ENCODE measurements at places on chromosomes 3 and 15.

- no peak for DNase-seq
Observed at GRCh38 chr15:63060699-63061098, 18.2 kb downstream of the TPM1 start.

GRCh38 chr3:56667973-56668579 is 15.0 kb downstream of the TASOR start:
- DNase-seq: no peak

GRCh38 chr3:57803647-57804081 is 47.6 kb downstream of the SLMAP start:
- DNase-seq: peak; percentile 35

DNA sequence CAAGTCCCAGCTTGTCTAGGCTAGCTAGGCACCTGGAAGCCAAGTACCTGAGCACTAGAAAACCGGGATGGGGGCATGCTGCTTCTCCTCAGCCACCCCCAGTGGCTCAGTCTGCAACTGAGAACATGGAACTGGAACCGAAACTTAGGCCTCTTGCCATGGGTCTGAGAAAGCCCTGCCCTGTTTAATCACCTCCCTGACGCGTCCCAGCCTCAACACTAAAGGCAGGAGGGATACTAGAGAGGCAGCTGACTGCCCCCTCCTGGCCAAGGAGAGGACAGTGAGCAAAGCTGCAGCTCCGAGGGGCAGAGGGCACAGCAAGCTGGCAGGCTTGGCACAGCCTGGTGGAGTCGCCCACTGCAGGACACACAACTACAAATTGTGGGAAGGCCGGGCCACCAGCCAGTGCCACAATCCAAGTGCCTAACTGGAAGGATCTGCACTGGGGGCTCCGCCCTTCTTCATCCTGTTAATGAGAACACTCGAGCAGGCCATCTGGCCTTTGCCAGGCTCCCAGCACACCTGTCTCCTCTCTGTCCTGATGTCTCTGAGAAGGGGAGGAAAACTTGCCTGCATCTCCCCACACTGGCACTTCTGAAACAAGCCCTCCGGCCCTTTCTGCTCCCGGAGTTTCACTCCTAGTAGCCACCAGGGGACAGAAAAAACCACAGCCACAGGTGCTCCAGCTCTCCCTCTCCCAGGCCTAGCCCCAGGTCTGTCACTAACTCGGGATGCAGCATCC is 53.7 kb downstream of the BDH1 start:
- DNase-seq: peak; percentile 57

- no peak for DNase-seq
Observed at GRCh38 chr15:99123713-99124451, 19.0 kb downstream of the SYNM start.

DNA sequence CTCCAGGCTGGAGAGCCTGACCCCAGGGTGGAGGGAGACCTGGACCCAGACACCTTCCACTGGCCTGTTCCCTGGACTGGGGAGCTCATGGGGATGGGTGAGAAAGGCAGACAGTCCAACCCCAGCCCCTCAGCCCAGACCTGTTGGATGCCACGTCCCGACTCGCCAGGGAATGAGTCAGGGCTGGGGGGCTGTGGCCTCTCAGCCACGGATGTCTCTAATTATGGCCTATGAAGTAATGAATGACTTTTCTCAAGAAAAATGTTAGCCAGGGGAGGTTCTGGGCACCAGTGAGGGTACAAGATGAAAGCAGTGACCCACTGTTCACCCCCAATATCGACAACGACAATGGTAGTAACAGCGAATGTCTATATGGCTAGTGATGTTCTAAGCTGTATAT is 107.0 kb upstream of the RPL32 start:
- no peak for DNase-seq

GRCh38 chr3:149142682-149143081 is 13.2 kb downstream of the HPS3 start:
- DNase-seq: no peak

GRCh38 chr3:48684480-48685143 is 1.1 kb downstream of the NCKIPSD start:
- DNase-seq: peak; percentile 25

- no peak for DNase-seq
Observed at GRCh38 chr3:117450026-117450425, 740.4 kb downstream of the TUSC7 start.

GRCh38 chr15:76753131-76753530 is 152.0 kb downstream of the SCAPER start:
- no peak for DNase-seq

GRCh38 chr3:124893526-124893925 is 6.4 kb upstream of the ITGB5 start:
- no peak for DNase-seq

DNA sequence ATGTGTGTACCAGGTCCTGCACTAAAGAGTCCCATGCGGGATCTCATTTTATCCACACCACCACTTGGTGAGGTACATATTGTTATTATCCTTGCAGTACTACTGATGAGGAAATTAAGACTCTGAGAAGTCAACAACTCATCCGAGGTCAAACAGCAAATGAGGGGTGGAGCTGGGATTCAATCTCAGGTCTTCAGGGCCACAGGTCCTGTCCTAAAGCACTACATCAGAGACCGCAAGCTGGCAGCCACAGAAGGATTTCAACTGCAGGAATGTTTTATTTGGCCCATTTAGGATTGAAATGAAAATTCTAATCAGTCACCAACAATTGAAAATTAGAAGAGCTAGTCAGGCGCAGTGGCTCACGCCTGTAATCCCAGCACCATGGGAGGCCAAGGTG is 131.4 kb downstream of the ADAMTS17 start:
- no peak for DNase-seq

GRCh38 chr3:193391902-193392301 is 13.3 kb upstream of the ATP13A5 start:
- no peak for DNase-seq

- DNase-seq: no peak
Observed at GRCh38 chr3:10247679-10248183, 528 bp upstream of the TATDN2 start.

GRCh38 chr15:26157081-26157480 is 294.0 kb upstream of the ATP10A start:
- DNase-seq: no peak

- DNase-seq: no peak
Observed at GRCh38 chr15:89747708-89748682, 3.1 kb downstream of the MESP1 start.

DNA sequence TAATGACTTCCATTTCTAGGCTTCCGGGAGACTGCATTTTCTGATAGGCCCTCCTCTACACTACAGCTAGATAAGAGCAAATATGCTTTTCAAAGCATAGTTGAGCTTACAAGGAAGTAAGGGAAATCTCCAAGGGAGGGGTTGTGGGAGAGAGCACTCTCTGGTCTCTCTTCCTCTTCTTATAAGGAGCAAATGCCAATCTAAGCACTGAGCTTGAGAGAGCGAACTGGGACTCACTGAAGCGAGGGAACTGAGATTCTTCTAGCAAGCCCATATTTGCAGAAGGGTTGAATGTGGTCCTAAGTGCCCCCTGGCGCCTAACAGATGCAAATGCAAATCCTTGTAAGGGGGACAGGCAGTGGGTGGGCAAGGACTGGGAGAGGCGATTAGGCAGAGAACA is 164.8 kb downstream of the ERC2 start:
- peak; percentile 29 for DNase-seq

GRCh38 chr3:13021141-13022114 is 51.8 kb downstream of the IQSEC1 start:
- DNase-seq: no peak

GRCh38 chr15:68034081-68034480 is 20.0 kb upstream of the PIAS1 start:
- no peak for DNase-seq

GRCh38 chr3:38564631-38565338 is 68.6 kb downstream of the EXOG start:
- DNase-seq: no peak

DNA sequence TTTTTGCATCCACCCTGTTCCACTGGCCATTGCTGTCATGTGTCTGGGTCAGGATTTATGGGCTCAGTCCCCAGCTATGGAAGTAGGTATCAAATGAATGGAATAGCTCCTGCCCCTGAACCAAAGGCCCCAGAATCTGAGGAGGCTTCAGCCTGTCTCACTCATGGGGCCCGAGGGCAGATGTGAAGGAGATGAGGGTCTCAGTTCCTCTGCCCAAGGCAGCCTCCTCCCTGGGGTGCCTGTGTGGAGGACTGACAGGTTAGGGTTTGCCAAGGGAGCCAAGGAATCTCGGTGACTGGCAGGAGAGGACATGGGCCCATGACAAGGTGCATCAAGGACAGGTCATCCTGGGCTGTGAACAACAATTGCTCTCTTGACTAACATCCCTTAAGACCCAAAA is 70.4 kb downstream of the CPN2 start:
- DNase-seq: no peak

GRCh38 chr3:170961616-170962400 is 53.4 kb upstream of the EIF5A2 start:
- peak; percentile 66 for DNase-seq

DNA sequence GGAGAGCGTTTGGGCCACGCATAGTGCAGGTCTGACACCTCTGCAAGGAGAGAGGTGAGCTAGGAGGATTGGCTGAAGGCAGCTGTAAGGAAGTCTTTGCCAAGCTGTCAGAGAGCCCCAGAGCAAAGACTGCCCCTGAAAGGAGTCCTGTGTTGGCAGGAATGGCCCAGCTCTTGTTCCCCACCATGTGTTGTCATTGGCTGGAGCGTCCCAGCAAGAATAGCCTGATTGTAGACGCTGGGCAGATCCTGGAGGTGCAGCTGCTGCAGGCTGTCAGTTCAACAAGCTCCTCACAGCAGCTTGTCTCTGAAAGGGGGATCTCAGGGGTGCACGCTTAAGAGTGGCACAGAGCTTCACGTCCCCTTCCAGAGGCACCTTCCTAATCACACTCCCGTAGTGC is 237.6 kb downstream of the FEZF2 start:
- DNase-seq: no peak

- no peak for DNase-seq
Observed at GRCh38 chr15:85337425-85338074, 42.9 kb upstream of the AKAP13 start.

GRCh38 chr3:42839616-42840015 is 30.4 kb downstream of the ACKR2 start:
- peak; percentile 86 for DNase-seq

DNA sequence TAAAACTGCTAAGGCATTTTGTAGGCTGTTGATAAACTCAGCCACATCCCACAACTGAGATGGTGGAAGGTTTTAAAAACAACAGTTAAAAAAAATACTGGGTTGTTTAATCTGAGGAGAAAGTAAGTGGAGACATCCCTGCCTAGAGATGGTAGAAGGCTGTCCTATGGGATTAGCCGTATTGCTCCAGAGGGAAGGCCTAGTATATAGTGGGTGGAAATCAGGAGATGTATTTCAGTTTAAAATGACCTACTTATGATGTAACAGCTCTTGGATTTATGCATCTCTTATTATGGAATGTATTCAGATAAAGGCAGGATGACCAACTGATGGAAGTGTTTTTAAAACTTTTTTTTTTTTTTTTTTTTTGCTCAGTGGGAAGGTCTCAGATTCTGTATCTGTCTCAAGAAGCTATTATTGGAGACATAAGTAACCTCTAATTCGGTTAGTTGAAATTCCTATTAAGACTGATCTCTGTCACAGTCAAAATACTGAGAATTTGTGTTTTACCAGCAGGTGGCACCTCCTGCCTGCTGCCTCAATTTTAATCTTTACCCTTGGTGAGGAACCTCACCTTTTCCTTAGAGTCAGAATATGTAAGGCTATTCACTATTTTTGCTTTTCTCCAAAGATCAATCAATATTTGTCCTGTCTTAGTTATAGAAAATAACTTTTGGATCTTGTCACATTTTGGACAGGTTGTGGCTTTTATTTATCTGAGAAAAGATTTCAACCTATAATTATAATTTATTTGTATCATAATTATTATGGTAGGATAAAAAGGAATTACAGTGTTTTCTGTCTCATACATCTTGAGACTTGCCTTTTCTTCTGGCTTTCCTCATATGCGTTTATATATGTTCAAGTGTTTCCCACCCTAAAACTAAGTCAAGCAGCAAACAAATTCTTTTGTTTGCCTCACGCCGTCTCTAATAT is 63.0 kb downstream of the VPS8 start:
- DNase-seq: peak; percentile 36

DNA sequence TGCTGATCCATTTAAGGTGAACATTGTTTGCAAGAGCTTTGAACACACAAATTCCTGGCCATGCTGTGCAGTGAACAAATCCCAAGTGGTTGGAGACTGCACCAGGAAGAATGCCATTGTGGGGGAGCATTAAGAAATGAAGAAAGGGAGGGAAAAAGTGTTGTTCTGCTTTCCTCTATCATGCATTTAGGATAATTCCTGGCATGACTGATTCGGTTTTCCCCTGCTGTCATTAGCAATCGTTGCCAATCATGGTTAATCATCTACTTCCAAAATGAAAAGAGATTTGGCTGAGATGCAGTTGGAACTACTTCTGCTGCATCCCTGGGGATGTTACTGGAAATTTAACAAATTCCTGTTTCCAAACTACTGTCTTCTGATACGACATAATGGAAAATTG is 73.7 kb upstream of the ZPLD1 start:
- no peak for DNase-seq

- no peak for DNase-seq
Observed at GRCh38 chr3:169387751-169388696, 275.5 kb downstream of the MECOM start.

DNA sequence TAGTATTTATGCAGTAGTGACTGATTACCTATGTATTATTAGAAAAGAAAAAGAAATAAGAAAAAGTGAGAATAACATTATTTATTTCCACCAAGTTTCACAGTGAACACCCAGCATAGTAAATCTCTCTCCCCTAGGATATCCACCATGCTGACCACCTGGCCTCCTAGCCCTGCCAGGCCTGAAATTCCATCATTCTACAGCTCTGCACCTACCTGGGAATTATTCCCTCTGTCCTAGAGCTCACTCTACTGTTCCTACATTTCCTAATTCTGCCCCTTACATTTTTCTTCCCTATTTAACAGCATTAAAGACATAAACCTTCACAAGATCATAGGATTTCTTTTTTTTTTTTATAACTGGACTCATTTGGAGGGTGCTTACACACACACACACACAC is 525.3 kb upstream of the PPP2R3A start:
- no peak for DNase-seq

GRCh38 chr3:49015765-49016164 is 2.6 kb downstream of the DALRD3 start:
- no peak for DNase-seq

DNA sequence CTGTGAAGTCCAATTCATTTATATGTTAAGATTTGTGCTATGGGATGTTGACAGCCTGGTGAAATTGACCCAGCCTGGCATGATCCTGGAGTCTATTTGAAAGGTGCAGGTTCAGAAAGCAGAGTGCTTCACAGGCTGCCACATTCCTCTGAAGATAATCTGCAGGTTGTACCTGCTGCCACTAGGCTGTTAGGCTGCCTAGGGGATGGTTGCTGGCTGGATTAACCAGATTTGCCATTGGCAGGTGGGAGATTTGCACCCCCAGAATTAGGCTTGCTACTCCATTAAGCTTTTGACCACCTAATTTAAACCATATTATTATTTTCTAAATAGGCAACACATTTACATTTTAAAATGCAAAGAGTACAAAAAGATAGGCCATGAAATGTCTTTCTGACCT is 85.8 kb upstream of the RASGRP1 start:
- no peak for DNase-seq

GRCh38 chr15:97504031-97504792 is 456.3 kb upstream of the ARRDC4 start:
- DNase-seq: no peak

- peak; percentile 93 for DNase-seq
Observed at GRCh38 chr3:136196064-136196400, at the start of gene MSL2. Gene MSL2 (minus strand): TSS chr3:136196335. CDS start chr3:136195113, 1,222 bp downstream.
